ENCODE measurements at places on chromosomes 12 and 14. TPM values are rescaled to one million over a fixed set of nuclear protein-coding genes. Genes with fewer than 3 reads are reported as not detected.

GRCh38 chr12:62783881-62784280 lies 151.1 kb downstream of the PPM1H start:
- no peak for DNase-seq

GRCh38 chr14:79044894-79045624 lies 874.9 kb downstream of the NRXN3 start:
- DNase-seq = no peak

DNA sequence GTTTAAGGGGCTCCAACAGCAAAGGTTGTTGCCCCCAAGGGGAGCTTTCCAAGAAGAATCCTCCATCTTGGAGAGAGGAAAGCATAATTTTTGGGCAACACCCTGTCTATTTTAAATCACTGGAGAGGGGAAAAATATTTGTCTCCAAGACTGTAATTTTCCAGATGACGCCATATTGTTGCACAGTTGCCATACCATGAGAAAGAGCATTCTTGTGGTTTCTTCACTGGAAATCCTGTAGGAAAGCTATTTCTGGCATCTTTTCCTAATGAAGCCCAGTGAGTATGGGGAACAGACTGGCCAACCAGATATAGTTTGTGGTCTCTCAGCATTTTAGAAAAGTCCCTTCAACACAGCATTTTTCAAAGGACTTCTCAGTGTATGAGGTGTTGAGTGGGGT lies 88.1 kb upstream of the MANSC4 start:
- no peak for DNase-seq

GRCh38 chr12:11862798-11863197 lies 207.9 kb upstream of the BCL2L14 start:
- DNase-seq = no peak

Gene GLS2
- 14.8 TPM for total RNA-seq

All from WTC11 (cell line).